ENCODE measurements at places on chromosomes 3 and 15.

- DNase-seq = peak; percentile 68
Observed at GRCh38 chr15:40320931-40321371, 2.5 kb upstream of the INAFM2 start.

DNA sequence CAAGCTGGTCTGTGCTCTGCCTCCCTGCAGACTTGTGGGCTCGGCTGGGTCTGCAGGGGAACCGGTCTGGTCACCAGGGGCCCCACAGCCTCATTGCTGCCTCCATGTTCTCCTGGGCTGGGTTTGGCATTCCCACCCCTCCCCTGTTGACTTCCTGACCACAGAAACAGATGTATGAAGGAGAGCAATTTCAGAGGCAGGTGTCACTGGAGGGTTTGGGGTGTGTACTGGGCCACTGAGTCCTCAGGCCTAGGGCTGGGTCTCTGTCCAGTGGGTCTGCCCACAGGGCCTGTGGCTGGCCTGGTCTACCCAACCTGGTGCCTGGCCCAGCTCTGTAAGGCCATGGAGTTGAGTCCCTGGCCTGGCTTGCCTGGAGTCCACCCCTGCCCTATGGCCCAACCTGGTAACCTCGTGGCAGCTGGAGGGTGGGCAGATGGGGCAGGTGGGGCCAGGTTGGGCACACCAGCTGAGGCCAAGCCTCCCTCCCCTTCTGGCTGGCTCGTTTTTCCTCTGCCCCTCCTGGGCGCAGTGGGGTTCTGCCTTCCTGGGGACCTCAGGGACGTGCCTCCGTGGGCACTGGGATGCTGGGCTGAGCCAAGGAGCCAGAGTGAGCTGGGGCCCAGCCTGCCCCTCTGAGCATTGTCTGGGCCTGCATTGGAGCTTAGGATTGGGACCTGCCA, 20.8 kb downstream of the PLXNA1 start:
- DNase-seq = no peak

GRCh38 chr3:46312991-46313390, 40.9 kb upstream of the CCR2 start:
- DNase-seq = no peak

DNA sequence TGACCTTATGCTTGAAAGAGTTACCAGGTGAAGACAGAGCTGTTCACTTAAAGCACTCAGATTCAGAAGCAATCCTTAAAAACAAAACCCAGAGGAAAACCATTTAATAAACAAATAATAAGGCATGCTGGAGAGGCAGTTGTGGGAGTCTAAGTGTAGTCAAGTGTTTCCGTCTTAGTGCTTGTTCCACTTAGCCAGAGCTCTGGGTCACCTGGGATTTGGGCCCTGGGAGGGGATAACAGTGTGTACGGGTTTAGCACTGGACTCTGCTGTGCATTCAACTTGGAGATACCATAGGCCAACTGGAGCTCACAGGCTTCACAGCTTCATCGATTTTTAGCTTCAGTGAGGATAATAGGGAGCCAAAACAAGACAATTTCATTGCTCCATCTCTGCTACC, 444.6 kb downstream of the CNTN4 start:
- DNase-seq = no peak

DNA sequence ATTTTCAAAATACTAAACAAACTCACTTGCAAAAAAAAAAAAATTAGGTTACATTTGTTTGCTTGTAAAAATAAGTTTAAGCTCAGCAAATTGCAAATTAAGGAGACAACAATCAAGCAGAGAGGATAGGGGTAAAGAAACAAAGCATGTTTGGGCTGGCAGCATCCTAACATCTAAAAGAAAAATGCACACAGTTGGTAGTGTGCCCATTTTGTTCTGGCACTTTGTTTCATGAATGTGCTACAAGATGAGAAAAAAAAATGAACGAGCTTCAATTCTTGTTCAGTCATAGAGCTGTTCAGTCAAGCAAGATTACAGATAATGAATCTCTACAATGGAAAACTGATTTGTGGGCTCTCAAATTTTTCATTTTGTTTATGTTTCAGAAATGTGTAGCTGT, 17.7 kb upstream of the ZBBX start:
- DNase-seq = no peak
